Glutamatergic neuron (in vitro differentiated cells): ENCODE measurements at places on chromosomes 2 and 18.

DNA sequence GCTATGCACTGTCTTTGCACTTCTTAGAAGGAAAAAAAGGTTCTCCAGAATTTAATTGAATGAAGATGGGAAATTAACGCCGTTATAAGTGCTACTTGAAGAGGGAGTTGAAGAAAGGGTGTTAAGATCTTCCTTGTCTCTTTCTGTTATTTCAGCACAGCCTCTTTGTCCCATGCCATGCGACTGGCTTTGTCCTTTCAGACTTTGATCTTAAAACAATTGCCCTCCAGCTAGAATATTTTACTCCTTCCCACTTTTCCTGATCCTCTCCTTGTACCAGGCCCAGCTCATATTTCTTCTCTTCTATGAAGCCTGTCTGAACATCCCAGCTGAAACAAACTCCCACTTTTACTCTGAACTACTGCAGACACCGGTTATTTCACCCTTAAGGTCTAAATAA is 51.4 kb downstream of the RAB27B start:
- no peak for DNase-seq

DNA sequence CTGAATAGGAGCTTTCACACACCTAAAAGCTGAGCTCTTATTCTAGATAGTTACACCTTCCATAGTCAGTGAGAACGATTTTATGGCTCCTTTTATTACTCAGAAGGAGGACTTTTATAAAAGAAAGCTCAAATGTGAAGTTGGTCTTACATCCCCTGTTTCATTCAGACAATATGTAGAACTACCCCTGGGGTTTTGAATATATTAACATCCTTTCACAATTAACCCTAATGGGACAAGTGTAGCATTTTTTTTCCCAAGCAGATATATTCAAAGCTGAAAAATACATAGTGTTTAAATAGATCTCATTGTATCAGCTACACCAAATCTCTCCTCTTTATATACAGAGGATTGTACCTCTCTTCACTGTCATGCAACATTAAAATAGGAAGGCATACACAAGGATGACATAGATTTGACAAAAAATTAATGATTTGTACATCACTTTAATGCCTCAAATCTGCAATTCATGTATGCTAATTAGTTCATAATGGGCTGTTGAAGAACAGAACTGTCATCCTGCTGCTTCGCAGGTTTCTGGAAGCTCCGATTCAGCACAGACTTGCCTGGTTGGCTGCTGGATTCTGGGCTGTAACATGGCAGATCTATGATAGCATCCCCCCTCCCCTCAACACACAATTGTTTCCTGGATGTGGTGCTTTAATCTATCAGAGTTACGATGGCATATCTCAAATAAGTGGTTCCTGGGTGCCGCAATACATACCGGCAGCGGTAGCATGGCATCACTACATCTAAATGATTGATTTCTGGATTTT is 129.7 kb upstream of the PARD3B start:
- DNase-seq: no peak

DNA sequence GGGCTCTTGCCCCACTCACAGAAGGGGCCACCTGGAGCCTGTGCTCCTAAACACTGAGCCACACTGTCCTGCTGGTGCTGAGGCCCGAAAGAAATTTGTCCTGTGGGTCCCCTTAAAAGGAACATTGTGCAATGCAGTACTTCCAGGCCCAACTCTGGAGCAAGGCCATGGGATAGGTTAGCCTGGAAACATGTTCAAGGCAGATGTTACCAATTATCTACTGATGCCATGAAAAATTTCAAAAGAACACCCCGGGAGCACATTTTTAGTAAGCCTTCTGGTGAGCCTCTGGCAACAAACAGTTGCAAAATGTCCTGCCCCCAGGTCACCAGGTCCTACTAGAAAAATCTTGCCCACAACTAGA is 12.3 kb upstream of the PTMA start:
- DNase-seq: no peak

GRCh38 chr2:7812231-7812995 is 869.4 kb upstream of the ID2 start:
- no peak for DNase-seq

DNA sequence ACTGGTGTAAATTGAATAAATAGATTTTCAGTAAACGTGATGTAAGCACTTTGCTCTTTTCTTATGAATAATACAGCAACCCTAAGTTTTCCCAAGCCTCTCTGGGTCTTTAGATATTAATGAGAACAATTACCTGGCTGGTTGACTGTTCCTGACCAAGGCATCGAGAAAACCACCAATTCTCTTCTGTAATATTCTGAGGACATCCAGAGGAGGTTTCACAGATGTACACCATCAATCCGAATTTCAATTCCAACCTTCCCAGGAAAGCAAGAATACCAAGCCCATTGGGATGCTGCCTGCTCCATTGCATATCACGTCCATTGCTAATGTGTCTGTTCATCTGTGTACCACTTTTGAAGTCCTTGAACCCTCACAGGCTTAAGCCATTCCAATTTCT is 571.8 kb downstream of the NUP35 start:
- DNase-seq: no peak
